ENCODE measurements at places on chromosomes 5 and 9.

GRCh38 chr9:8745347-8745746, 945.8 kb upstream of the DMAC1 start:
- DNase-seq: no peak

DNA sequence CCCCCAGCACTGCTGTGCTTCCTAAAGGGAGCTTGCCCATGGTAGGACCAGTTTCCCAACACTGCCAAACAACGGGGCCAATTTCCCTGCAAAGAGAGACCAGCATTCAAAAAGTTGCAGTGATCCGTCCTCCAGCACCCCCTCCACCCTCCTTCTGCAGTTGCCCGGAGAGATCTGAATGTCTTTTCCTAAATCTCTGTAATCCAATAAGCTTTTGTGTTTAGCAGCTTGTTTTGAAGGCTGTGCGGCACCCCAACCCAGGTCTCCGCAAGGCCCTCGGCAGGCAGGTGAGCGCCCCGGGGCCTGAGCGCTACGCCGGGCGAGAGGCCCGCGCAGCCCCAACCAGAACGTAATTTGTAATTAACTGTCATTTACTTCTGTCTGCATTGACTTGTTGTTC, 366.9 kb upstream of the IRX2 start:
- peak; percentile 73 for DNase-seq

GRCh38 chr9:18564018-18564880, 90.3 kb downstream of the ADAMTSL1 start:
- DNase-seq: no peak

DNA sequence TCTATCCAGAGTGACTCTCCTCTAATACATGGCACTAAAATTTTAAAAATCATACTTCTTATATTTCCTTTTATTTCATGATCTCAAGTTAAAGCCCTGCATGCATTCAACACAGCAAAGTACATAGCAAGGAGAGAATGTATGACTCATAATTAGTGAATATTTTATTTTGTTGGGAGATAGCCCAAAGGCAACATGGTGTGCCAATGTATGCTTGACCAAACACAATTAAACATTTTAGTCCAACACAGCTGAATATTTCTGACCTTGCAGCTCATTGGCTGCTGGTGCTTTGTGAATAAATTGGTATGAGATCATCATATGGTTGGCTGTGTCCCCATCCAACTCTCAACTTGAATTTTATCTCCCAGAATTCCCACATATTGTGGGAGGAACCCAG, 103.5 kb downstream of the NPR3 start:
- no peak for DNase-seq

DNA sequence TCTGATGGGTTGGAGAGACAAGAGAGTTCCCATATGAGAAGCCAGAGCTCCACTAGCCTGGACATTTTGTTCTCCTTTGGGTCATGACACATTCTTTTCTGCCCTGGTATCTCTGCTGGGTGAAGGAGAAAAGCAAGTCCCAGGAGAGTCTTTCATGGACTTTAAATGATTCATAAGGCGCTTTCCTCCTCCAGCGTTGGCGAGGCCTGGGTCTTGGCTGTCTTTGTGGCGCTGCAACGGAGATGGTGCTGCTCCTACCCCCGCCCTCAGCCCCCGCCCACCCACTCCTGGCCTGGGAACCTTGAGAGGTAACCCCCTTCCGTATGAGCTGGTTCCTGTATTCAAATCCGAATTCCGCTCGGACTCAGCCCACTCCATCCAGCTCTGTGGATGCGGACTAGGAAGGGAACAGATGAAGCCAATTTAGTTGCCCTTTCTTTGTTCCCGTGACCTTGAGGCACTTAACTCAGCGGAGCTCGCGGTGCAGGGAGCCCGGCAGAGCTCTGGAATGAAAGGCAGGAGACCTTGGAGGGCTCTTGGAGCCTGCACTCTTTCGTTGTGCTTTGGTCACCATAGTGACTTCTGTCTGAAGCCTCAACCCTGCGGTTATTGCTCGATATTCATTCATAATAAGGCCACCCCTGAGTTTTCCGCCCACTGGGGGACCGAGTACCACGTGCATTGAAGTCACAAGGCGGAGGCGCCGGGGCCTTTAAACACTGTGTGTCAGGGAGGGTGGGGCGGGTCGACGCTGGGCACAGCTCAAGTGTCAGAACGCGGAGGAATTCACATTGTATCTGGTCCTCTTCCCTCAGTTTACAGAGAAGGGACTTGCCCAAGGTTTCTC, 14.0 kb upstream of the PWWP2A start:
- DNase-seq: no peak

DNA sequence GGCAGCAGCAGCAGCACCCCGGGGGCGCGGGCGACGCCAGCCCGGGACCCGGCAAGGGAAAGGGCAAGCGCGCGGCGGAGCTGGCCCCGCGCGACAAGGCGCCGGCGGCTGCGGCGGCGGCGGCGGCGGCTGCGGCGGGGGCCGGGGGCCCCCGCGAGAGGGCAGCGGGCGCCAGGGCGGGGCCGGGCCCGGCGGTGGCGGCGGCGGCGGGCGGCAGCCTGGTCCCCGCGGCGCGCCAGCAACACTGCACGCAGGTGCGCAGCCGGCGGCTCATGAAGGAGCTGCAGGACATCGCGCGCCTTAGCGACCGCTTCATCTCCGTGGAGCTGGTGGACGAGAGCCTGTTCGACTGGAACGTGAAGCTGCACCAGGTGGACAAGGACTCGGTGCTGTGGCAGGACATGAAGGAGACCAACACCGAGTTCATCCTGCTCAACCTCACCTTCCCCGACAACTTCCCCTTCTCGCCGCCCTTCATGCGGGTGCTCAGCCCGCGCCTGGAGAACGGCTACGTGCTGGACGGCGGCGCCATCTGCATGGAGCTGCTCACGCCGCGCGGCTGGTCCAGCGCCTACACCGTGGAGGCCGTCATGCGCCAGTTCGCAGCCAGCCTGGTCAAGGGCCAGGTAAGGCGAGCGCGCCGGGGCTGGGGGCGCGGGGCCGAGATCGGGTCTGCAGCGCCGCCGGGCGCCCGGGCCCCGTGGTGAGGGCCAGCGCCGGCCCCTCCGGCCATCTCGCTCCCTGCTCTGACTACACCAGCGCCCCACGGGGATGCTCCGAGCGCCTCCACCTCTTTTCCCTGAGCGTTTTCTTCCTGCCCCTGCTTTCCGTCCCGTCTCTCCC, at the start of gene UBE2QL1:
Gene UBE2QL1, plus strand, starts transcription at position 238 of the 843 bp plus-strand sequence. Its CDS starts 35 bp downstream, at position 273.
- peak; percentile 53 for DNase-seq
